ENCODE measurements at places on chromosomes 7 and 10.
A peak's percentile ranks its signal among the peaks of the same experiment; 100 is the strongest.

DNA sequence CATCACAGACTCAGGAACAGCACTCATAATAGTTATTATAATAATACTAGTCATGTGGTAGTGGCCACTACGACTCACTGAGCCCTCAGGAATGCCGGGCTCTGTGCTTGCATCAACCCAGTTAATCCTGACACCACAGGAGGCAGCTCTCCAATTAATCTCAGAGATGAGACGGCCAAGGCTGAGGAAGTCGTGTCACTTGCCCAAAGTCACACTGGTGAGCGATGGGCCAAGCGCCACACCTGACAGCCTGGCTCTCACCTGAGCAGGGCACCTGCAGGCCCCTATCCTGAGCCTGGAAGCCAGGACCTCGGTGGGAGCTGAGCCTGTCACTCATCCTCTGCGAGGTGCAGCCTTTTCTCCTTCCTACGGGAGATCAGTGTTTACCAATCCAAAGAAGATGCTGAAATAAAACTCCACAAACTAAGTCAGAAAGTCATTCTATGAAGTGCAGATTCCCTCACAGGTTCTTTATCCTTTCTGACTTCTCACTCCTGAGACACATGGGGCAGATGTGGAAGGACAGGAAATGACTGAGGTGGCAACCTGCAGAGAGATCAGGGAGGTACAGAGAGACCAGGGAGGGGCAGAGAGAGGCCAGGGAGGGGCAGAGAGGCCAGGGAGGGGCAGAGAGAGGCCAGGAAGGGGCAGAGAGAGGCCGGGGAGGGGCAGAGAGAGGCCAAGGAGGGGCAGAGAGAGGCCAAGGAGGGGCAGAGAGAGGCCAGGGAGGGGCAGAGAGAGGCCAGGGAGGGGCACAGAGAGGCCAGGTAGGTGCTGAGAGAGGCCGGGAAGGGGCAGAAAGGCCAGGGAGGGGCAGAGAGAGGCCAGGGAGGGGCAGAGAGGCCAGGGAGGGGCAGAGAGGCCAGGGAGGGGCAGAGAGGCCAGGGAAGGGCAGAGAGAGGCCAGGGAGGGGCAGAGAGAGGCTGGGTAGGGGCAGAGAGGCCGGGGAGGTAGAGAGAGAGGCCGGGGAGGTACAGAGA is 38.5 kb downstream of the VIPR2 start:
- H3K4me3 ChIP-seq = no peak overlapping the region
- peaks cover 5% of the 10 kb centered on the region for H3K27me3 ChIP-seq
- no peaks in the 10 kb centered on the region for H3K4me1 ChIP-seq
- H3K36me3 ChIP-seq = no peaks in the 10 kb centered on the region
- H3K27ac ChIP-seq = no peak overlapping the region
- peak; percentile 32 for DNase-seq

- H3K4me1 ChIP-seq = no peaks in the 10 kb centered on the region
- no peak overlapping the region for H3K27ac ChIP-seq
- DNase-seq = no peak
- H3K36me3 ChIP-seq = no peaks in the 10 kb centered on the region
- H3K27me3 ChIP-seq = no peaks in the 10 kb centered on the region
- no peak overlapping the region for H3K4me3 ChIP-seq
Observed at GRCh38 chr7:117666031-117666430, 186.2 kb downstream of the CFTR start.

DNA sequence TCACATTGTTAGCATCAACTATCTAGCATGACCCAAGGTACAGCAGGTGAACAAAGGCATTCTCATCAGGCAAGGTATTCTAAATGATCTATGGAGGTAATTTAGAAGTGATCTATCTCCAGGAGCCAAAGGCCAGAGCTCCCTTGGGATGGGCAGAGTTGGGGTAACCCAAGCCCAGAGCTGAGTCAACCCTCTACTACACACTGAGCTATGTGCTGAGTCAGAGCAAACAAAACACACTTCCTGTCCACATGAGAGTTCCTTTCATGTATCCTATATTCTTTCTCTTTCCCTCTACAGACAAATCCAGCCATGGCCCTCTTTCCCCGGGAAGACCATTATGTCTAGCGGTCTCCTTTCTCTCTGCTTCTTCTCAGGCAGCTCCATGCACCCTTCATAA is 68.2 kb upstream of the AGK start:
- no peaks in the 10 kb centered on the region for H3K36me3 ChIP-seq
- no peaks in the 10 kb centered on the region for H3K4me1 ChIP-seq
- H3K27ac ChIP-seq = no peak overlapping the region
- no peak for DNase-seq
- H3K27me3 ChIP-seq = no peaks in the 10 kb centered on the region

DNA sequence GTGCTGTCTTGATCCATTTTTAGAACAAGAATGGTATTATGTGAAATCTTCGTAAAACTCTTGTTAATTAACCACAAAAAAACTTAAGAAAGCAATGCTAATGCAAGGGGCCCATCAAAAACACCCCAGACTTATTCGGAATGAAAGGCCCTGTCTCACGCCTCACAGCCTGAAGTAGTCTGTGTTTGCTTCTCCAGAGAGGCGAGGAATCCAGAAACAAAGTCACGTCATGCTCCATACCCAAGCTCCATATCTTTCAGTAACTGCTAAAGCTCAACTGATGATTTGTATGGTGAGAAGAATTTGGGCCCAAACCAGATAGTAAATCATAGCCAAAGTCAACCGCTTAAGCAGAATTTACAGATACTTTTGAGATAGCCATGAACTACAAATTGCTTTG is 155.4 kb downstream of the ATE1 start:
- no peak for DNase-seq
- no peaks in the 10 kb centered on the region for H3K27me3 ChIP-seq
- peaks cover 10% of the 10 kb centered on the region for H3K4me1 ChIP-seq
- no peaks in the 10 kb centered on the region for H3K36me3 ChIP-seq
- H3K4me3 ChIP-seq = no peak overlapping the region

DNA sequence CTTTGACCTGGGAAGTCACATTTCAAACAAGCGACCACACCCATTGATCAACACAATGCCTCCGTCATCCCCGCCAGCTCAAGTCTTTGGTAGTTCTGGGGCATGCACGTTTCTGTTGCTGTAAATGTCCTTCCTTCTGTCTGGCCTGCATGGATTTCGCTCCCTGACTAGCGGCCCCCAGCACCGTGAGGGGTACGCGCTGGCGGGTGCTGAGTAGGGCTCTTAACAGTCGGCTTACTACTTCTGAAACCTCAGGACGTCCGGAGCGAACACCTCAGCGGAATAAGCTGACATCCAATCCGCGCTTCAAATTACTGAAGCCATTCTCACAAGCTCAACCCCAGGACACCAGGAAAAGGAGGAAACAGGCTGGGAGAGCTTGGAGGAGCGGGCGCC is 505 bp downstream of the NUDCD3 start:
- peaks cover 12% of the 10 kb centered on the region for H3K4me1 ChIP-seq
- no peaks in the 10 kb centered on the region for H3K27me3 ChIP-seq
- H3K4me3 ChIP-seq = peak overlapping the region; percentile 63

DNA sequence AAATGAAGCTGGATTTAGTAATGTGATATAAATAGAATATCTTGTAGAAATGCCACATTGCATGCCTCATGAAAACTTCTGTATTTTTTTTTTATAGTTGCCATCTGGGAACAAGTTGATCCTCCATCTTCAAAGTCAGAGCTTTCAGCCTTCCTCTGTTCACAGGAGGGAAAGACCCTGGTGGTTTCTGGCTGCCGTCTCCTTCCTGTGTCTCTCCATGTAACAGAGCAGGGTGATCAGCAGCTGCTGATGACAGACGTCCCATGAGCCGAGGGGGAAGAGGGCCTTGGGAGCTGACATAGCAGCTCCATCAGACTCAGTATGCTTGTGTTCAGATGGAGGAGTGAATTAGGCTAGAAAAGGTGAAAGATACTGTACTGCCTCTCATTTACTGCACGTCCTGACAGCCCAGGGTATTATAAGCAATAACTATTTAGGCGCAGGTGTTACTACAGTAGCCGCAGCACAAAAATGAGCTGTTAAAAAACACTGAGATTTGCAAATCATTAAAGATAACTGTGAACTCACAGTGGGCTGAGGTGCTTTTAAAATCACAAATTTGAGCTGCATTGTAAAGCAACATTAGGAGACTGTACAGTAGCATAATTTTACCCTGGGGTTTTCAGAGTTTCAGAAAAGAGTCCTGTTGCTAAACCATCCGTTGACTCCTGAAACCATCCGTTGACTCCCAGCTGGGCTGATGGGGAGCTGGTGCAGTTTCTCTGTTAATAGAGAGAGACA is 103.3 kb downstream of the CFAP58 start:
- H3K4me1 ChIP-seq = no peaks in the 10 kb centered on the region
- no peak for DNase-seq
- H3K27ac ChIP-seq = no peak overlapping the region
- H3K36me3 ChIP-seq = no peaks in the 10 kb centered on the region
- no peaks in the 10 kb centered on the region for H3K27me3 ChIP-seq
- H3K4me3 ChIP-seq = no peak overlapping the region

DNA sequence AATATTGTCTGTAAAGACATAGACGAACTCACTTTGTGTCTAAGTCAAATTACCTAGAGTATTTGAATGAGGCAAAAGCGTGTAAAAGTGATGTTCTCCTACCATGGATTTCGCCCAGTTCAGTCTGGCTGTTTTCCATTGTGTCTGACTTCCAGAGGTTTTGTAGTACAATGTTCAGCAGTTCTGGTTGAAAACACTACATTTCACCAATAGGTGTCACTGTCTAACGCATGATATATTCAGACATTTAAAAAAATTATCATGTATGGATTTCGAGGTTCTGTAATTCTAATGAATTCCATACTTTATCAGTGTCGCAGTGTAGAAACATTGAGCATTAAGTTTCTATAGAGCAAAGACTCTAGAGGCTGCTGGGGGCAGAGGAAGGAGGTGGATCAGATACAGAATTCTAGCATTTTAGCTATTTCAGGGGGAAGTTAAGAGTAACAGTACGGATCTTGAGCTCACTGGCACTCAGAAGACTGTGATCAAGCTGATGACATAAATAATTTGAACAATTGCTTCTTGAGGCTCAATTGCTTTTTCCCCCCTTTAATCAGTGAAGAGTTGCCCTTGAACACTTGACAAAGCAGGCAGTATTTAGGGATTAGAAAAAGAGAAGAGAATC is 196.9 kb upstream of the RHOBTB1 start:
- no peak overlapping the region for H3K27ac ChIP-seq
- DNase-seq = no peak
- H3K4me1 ChIP-seq = no peaks in the 10 kb centered on the region
- H3K36me3 ChIP-seq = no peaks in the 10 kb centered on the region

- H3K4me3 ChIP-seq = no peak overlapping the region
- no peaks in the 10 kb centered on the region for H3K36me3 ChIP-seq
- H3K27ac ChIP-seq = no peak overlapping the region
Observed at GRCh38 chr10:16536155-16536554, 14.5 kb upstream of the C1QL3 start.

GRCh38 chr7:114531326-114531725 is 116.7 kb downstream of the FOXP2 start:
- no peaks in the 10 kb centered on the region for H3K36me3 ChIP-seq
- H3K4me1 ChIP-seq = no peaks in the 10 kb centered on the region
- no peak overlapping the region for H3K4me3 ChIP-seq
- H3K27me3 ChIP-seq = peaks cover 3% of the 10 kb centered on the region
- no peak overlapping the region for H3K27ac ChIP-seq

DNA sequence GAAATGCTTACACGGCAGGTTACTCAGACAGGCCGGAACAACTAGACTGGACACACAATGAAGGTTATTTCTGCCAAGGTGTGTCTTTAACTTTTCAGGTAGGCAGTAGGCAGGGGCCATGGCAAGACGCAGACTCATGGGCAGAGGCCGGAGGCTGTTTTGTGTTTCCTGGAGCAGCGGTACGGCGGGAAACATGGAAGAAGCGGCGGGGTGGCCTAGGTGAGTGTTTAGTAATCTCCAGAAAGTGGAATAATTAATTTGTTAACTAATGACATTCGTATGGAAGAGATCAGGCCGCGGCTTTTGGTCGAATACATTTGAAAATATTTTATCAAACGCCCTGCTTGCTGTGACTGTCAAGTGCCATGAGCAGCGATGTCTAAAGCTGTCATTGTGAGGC is 277.8 kb downstream of the WDR37 start:
- H3K4me3 ChIP-seq = no peak overlapping the region
- H3K27me3 ChIP-seq = no peaks in the 10 kb centered on the region
- H3K27ac ChIP-seq = no peak overlapping the region
- no peak for DNase-seq

- H3K36me3 ChIP-seq = no peaks in the 10 kb centered on the region
- no peak overlapping the region for H3K27ac ChIP-seq
- DNase-seq = no peak
- H3K4me3 ChIP-seq = no peak overlapping the region
- no peaks in the 10 kb centered on the region for H3K27me3 ChIP-seq
Observed at GRCh38 chr10:69907517-69907916, 105.8 kb downstream of the COL13A1 start.

- H3K27me3 ChIP-seq = no peaks in the 10 kb centered on the region
- no peaks in the 10 kb centered on the region for H3K36me3 ChIP-seq
- DNase-seq = no peak
Observed at GRCh38 chr7:2093215-2093842, 139.4 kb downstream of the MAD1L1 start.

GRCh38 chr10:128929767-128930166 is 537.3 kb upstream of the MGMT start:
- no peaks in the 10 kb centered on the region for H3K4me1 ChIP-seq
- no peak overlapping the region for H3K4me3 ChIP-seq
- H3K36me3 ChIP-seq = no peaks in the 10 kb centered on the region
- no peak overlapping the region for H3K27ac ChIP-seq

DNA sequence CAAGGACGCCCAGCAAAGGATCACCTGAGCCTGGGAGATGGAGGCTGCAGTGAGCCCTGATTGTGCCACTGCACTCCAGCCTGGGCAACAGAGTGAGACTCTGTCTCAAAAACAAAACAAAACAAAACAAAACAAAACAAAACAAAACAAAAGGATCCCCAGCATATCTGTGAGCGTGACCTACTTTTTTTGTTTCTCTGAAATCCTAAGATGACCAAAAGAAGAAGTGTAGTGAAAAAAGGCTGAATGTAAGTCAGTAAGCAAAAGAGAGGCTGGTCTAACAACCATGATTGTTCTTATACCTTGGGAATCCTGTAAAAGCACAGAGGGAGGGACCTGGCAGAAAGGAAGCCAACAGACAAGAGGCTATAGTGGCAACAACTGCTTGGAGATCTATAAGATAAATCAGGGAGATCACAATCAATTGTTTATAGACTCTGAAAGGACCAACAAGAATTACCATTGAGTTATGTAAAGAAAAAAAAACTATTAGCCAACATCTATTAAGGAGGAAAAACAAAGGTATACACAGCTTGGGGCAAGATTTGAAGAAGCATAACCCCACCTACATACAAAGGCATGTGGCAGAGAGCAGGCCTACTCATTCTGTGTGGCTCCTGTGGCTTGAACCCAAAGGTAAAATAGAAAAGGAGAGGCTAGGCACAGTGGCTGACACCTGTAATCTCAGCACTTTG is 255.2 kb upstream of the KLF14 start:
- H3K36me3 ChIP-seq = no peaks in the 10 kb centered on the region
- no peak overlapping the region for H3K4me3 ChIP-seq
- no peaks in the 10 kb centered on the region for H3K27me3 ChIP-seq
- H3K4me1 ChIP-seq = peaks cover 11% of the 10 kb centered on the region
- H3K27ac ChIP-seq = no peak overlapping the region
- DNase-seq = no peak
